ENCODE measurements at places on chromosomes 2 and 18.

GRCh38 chr2:88058191-88058590 is 2.6 kb upstream of the KRCC1 start:
- no peak for DNase-seq

- DNase-seq: peak; percentile 79
These were observed 201.7 kb downstream of the NAPG start for GRCh38 chr18:10727477-10727876.

DNA sequence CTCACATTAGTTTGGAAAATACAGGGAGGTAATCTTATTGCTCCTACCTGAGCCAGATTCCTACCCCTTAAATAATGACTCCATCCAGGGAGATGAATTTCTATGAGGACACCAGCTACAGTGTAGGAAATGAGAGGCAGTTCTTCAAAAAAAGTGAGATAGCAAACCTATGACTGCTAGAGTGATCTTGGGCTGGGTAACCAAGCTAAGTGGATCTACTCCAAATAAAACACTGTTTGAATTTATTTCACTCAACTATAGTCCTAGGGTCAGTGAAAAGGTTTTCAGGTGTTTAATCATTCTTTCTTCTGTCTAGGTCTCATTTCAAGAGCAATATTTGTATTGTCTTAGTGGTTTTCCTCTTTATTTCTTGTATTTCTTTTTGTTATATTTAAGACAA is 272.1 kb upstream of the VWC2L start:
- DNase-seq: no peak

- DNase-seq: no peak
These were observed 53.5 kb upstream of the SLC38A11 start for GRCh38 chr2:165008730-165009315.
